Fibroblast of pulmonary artery (primary cell): ENCODE measurements at places on chromosomes 13 and 19.

DNA sequence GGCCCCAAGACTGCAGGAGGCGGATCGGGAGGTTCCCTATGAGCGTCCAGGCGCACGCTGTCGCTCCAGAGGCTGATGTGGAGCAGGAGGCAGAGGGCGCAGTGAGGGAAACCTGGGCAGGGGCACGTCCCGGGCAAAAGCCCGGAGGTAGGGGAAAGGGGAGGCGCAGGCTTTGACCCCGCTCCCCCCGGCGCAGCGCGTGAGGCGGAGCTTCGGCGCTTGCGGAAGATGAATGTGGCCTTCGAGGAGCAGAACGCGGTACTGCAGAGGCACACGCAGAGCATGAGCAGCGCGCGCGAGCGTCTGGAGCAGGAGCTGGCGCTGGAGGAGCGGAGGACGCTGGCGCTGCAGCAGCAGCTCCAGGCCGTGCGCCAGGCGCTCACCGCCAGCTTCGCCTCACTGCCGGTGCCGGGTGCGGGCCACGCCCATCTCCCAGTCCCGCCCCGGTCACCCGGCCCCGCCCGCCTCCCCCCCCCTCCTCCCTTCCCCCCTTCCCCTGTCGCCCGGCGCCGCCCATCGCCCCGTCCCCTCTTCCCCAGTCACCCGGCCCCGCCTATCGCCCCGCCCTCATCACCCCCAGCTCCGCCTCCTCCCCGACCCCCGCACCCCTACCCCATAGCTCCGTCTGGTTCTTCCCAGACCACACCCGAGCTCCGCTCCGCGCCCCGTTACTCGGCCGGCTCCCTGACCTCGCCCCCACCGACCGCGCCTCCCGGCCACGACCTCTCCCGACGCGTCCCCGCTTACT, 4.1 kb downstream of the HMG20B start:
- peak; percentile 73 for DNase-seq

DNA sequence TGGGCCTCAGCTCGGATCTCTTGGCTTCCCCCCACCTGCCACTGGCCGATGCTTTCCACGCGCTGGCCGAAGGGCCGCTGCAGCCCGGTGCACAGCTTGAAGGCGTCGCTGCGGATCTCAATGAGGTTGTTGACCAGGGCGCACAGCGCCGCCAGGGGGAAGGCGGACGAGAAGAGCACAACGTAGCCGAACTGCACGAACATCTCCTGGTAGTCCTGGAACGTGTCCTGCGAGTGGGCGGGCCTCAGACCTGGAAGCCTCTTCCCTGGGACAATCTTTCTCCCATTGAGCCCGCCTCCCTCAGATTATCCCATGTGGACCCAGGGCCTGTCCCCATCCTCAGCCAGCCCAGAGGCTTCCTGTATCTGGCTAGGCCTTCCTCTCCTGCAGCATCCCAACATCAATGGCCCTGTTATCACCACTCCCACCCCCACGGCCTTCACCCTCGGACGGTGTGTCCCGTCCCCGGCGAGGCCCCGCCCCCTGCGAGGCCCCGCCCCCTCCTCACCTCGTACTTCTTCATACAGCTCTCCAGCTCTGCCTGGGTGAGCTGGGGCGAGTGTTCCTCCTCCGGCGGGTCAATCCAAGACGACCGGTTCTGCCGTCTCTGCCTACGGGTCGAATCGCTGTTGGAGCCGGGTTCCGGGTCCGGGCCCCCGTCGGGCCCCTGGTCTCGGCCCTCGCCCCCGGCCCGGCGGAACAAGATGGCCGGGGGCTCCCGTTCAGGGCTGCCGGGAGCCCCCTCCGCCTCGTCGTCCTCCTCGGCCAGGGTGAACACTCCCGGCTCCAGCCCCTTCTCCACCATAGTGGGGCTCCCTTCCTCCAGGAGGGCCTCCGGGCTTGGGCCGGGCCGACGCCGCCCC, 6.8 kb downstream of the ANO8 start:
- peak; percentile 65 for DNase-seq

DNA sequence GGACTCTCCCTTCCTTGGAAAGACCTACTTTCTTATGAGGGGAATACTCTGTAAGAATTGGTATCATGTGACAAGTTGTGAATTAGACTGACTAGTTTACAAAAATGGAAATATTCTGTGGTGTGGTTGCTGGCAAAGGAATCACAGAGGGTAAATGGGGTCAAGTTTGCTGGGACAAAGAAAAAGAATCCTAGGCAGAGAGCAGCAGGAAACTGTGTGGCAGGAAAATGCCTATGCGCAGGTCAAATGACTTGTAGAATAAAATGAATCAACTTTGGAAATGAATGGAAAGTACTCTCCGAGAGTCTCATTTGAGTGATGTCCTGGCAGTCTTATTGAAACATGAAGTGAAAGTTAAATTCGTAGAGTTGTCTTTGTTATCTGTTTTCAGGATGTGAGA, 1250.7 kb downstream of the UQCRFS1 start:
- DNase-seq = peak; percentile 38

GRCh38 chr13:96848286-96848685, 146.0 kb downstream of the OXGR1 start:
- DNase-seq = no peak

DNA sequence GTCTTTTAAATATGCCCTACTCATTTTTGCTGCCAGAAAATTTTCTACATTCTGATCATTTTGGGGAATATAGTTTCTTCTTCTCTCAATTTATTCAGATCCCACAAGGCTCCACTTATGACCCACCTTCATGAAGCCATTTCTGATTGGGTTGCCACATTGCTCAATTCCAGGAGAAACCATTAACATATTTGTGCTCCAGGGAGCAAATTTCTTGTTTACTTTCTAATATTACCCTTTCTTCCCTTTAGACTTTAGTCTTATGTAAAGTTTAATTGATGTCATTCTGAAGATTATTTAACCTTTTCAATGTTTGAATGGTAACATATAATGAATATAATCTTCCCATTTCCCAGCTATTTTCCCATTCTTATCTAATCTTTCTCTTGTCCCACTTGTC, 331.8 kb downstream of the ITGBL1 start:
- DNase-seq = no peak
